ENCODE measurements at places on chromosomes 2 and 18.

DNA sequence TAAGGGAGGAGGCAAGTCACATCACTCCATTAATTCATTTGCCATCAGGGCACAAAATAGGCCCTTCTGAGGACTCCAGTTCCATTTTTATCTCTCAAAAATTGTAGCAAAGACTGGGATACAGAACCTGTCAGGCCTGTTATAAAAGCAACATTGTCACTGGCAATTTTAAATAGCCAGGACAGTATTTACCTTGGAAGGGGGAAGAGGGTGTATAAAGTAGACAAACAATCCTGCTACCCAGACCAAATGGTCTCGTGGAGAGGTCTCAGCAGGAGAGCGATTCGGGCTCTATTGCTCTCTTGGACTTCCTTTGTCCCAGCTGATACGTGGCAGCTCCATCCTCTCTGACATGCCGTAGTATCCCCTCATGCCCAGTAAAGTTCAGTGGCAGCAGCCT is 740.3 kb upstream of the HS6ST1 start:
- DNase-seq: no peak

GRCh38 chr2:26727641-26728561 is 35.4 kb downstream of the KCNK3 start:
- no peak for DNase-seq

- DNase-seq: no peak
These were observed 368.7 kb downstream of the CDH19 start for GRCh38 chr18:66235206-66235605.

DNA sequence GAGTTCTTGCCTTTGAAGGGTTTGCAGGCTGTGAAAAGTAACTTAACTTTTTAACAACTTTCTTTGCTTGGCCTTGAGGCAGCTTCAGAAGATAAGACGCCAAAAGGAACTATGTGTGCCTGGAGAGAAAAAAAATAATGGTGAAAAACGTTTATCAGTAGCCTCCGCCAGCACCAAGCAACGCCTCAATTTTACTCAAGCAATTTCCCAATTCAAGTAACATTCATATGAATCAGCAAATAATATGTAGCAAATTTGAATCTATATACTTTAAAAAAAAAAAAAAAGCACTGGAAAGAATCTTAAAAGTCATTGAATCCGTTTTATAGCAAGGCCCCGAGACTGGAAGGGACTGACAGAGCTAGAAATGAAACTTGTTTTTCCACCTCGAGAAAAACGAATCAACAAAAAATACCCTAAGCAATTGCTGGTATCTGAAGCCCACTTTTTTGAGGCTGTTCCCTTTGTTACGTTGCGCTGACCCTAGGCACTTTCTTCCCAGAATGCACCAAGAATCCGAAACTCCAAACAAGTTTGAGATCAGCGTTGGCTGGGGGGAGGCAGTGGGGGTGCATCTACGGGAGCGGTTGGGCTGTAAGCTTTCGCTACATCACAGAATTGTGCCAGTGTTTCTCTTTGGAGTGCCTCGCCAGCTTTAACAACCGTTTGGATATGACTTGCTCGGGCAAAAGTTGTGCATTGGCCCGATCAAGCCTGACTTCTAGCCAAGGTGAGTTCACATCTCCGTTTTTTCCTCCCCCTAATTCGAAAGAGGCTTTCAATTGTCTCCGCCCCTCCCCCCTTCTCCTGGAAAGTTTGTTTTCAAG is 2.7 kb upstream of the TGIF1 start:
- DNase-seq: no peak

- DNase-seq: no peak
These were observed 577 bp upstream of the TANC1 start for GRCh38 chr2:158967731-158968395.

GRCh38 chr2:65710779-65711295 is 278.4 kb upstream of the SPRED2 start:
- no peak for DNase-seq

DNA sequence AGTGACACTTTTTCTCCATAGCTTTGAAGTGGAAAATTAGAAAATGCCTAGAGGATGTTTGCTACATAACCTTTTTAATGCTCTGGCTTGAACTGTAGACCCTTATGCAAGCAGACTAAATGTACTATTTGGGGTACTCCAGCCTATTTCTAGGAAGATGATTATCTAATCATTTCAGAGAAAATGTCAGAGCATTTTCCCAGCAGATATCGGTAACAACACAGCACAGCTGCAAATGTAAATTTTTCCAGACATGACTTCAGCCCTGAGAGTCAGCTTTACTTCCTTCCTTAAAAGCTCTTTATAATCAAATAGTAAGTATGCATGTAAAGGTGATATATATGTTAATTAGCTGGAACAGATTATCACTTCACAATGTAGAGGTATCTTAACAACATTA is 1647.1 kb downstream of the SUCLG1 start:
- DNase-seq: no peak

- peak; percentile 5 for DNase-seq
These were observed 231.4 kb downstream of the LRRTM1 start for GRCh38 chr2:80073134-80073561.

GRCh38 chr2:37324536-37324785 is 172 bp downstream of the PRKD3 start:
- peak; percentile 75 for DNase-seq

GRCh38 chr2:229226382-229226781 is 44.7 kb downstream of the PID1 start:
- no peak for DNase-seq

DNA sequence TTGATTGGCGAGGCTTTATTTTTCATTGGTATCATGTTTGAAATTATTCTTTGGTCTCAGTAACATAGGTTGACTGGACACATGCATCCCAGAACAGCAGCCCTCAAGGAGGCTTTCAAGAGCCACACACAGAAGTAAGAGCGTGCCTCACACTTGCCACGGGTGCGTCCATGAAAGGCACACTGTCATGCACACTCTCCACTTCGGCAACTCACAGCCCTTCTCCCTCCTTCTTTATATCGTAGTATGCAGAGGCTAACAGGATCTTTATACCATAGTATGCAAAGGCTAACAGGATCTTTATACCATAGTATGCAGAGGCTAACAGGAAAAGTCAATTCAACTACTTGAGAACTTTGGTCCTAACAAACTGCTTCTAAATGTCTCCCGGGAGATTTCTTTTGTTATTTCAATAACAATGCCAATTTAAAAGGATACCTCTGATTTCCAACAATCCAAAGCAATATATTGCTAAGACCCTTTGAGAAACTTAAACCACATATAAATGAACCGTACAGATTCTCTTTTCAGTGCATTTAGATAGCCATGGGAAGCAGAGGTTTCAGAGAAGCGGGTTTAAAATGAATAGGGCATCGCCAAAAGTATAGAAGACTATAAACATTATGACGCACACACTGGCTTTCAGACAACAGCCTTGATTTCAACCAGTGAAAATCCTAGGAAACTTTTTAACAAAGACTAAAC is 26.5 kb upstream of the ZNF516 start:
- no peak for DNase-seq

GRCh38 chr2:10575609-10576280 is 114.0 kb downstream of the NOL10 start:
- no peak for DNase-seq

DNA sequence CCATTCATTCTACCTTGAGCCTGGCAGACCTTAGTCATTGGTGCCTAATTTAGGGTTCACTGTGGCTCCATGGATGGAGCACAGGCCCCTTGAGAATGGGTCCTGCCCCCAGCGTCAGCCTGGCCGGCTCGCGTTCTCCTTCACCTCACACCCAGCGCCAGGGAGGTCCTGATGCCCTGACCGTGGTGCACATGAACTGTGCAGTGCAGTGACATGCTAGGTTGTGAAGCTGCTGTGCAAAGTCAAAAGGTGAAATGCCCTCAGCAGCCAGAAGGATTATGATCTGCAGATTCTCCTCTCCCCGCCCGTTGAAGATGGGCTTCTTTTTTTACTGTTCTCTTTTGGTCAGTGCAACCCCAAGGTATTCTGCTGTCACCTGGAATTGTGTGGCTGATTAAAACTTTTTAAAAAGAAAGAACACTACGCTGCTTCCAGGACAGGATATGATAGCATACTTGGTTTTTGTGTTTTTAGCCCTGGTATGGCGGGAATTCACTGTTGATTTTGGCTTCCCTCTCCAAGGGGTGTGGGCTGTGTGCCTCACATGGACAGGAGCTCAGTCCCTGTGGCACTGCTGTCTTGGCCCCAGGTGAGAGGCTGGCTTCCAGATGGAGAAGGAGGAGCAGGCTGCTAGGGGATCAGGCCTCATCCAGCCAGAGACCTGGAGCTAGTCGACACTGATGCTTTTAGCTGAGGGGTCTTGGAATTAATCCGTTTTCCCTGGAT is 49.4 kb upstream of the MCFD2 start:
- no peak for DNase-seq

GRCh38 chr2:208033701-208034502 is 8.6 kb upstream of the PLEKHM3 start:
- DNase-seq: peak; percentile 35

DNA sequence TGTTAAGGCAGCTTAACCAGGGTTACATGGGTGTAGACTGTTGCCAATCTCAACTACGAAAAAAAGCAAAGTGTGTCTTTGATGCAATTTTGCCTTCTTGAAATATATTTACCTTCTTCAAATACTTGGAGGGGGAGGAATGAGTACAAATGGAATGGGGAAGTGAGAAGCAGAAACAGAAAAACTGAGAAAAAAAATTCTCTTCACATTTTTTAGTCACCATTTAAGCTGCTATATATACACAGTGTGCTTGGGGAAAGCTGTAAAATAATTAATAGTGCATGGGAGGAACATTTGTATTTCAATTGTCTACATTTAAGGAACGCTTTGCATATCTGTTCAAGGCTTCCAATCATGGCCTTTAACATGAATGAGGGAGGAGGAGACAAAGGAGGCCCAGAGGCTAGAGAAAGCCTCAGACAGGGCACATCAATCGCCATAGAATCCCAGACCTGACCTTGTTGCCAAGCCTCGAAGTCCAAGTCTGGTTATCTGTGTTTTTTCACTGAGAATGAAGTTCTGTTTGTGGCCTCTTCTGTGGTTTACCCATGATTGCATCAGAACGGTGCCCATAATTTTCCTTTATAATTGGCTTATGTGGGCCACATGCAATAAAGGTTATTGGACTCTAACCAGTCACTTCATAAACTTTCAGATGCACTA is 158.6 kb downstream of the PIK3C3 start:
- no peak for DNase-seq

- DNase-seq: no peak
These were observed 207.9 kb upstream of the TNP1 start for GRCh38 chr2:217067787-217068186.

DNA sequence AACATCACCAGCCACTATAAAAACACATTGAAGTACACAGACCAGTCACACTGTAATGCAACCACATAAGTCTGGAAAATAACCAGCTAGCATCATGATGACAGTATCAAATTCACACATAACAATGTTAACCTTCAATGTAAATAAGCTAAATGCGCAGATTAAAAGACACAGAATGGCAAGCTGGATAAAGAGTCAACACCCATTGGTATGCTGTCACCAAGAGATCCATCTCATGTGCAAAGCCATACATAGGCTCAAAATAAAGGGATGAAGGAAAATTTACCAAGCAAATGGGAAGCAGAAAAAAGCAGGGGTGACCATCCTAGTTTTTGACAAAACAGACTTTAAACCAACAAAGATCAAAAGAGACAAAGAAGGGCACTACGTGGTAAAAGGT is 110.8 kb downstream of the NR4A2 start:
- DNase-seq: no peak

DNA sequence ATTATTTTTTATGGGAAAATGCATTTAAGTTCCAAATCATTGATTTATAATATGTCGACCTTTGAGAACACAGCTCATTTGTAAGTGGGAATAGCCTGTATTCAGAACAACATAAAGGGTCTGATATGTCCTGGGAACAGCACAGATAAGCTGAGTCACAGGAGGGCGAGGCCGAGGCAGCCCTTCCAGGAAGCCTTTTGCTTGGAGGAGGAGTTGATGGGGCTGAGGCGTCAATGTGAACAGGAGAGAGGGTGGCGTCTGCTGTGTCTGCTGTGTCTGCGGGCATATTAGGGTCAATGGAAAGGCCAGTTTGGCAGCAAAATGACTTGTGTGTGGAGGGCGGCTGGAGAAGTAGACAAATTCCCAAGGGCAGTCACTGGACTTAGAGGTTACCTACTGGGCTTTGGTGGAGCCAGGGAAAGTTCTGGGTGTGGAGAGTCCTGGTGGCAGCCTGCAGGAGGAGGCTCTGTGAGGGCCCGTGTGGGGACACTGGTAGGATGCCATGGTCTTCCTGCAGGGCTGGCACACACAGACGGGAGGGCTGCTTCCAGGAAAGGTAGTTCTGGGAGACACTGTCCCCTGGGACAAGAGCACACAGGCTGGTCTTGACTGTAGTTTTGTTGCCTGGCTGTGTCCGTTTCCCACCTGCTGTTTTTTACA is 128.1 kb downstream of the GLI2 start:
- DNase-seq: no peak

- DNase-seq: no peak
These were observed 286.9 kb downstream of the SETBP1 start for GRCh38 chr18:44967599-44967998.

DNA sequence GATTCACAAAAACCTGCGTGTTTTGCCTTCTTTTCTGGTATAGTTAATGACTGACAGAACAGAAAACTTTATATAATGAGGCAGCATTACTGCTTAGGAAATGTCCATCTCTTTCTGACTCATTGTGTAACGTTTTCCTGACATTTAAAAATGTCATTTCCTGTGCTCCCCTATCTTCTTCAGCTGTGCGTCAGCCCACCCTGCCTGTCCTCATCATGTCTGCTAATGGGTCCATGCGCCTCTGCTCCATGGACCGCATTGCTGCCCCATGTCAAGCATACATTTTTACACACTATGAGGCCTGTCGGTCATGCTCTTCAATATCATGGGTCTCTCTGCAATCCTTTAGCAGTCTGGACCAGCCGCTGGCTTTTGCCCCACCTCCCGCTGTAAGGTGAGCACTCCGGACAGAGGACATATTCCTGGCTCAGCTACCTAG is 234.3 kb downstream of the CDCA7 start:
- DNase-seq: no peak

- no peak for DNase-seq
These were observed 100.1 kb downstream of the MRO start for GRCh38 chr18:50719471-50720324.

DNA sequence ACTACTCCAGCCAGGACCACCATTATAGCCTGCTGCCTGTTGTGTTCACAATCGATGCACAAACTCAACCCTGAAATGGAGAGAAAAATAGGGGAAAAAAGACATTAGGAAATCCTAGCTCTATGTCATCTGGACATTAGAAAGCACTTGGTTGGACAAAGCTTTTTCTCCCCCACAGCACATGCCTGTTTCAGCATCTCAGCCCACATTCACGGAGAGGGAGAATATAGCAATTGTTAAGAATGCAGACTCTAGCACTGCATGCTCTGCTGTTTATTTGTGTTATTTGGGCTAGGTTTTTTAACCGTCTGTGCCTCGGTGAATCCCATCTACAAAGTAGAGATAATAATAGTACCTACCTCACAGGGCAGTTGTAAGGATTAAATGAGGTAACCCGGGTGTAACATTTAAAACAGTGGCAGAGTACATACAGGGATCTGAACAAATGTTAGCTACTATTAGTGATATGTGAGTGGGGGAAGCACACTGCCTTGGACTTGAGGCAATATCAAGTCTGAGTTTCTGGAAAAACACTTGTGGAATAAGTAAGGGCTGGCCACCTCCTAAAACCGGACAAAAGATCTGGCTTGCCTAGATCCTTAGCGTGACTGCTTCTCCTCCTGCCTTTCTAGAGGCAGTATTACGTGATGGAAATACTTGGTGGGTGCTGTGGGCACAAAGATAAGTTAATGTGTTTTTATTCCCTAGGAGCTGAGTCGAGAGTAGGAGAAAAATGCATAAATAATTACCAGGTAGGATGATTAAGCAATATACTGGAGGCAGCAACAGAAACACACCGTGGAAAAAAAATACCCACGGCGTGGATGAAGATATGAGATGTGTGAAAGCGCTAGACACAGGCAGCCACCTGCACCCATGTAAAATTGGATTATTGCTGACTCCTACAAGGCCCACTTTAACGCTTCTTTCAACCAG is 1.0 kb upstream of the PPP1CB start:
- DNase-seq: peak; percentile 43
